ENCODE measurements at places on chromosomes 1 and 21.

- no peak for DNase-seq
Observed at GRCh38 chr1:196142111-196142640, 466.1 kb downstream of the KCNT2 start.

GRCh38 chr1:19493547-19493946, 8.2 kb upstream of the CAPZB start:
- DNase-seq = no peak

DNA sequence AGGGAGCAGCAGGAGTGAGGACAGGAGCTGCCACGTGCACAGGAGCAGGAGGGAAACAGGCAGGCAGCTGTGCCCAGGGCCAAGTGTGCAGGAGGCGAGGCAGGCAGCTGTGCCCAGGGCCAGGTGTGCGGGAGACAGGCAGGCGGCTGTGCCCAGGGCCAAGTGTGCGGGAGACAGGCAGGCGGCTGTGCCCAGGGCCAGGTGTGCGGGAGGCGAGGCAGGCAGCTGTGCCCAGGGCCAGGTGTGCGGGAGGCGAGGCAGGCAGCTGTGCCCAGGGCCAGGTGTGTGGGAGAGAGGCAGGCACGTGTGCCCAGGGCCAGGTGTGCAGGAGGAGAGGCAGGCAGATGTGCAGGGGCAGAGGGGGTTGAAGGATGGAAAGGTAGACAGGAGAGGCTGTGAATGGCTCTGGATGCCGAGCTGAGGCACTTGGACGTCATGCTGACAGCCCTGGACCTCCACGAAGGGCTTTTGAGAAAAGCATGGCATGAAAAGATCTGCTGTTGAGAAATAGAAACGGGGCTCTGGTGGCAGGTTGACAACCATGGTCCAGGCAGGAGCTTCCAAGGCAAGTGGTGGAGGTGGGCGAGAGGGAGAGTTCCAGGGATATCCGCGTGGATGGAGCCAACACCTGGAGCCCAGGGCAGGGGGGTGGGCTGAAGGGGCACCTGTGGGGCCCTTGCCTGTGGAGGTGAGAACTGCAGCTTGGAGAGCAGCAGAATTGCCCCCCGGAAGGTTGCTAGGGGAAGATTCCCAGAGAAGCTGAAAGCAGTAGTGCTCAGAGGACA, 19.1 kb upstream of the NPHP4 start:
- no peak for DNase-seq

DNA sequence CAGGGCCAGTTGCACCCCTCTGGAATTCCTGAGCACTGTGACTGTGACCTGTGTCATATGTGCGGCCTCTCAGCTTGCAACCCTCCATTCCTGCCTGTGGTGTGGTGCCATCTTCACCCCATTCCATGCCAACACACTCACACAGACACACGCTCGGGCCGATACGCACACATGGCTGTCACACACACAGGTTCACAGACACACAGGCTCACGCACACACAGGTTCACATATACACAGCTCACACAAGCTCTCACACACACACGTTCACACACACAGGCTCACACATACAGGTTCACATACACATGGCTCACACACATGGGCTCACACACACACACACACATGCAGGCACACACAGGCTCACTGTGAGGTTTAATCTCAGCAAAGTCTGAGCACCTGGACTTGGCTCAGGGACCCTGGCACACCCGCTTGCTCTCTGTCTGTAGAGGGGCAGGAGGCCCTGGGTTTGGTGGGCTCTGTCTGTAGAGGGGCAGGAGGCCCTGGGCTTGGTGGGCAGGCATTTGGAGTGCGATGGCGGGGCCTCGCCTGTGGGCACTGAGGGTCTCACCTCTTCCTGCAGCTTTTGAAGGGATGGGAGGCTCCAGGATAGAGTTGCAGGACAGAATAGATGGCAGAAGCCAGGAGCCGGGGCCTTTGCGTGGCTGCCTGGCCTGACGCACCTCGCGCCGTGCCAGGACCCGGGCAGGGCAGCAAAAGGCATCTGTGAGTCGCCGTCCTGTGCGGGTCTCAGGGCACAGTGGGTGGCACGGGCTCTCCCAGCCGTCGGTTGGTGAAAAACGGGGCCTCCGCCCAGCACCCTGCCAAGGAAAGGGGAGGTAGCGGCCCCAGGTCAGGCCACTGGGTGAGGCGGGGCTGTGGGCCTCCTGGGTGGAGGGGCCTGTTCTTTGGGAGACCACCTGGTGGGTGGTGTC, 17.1 kb downstream of the COL18A1 start:
- DNase-seq = no peak

GRCh38 chr1:207414606-207415108, 39.5 kb upstream of the CR2 start:
- no peak for DNase-seq

DNA sequence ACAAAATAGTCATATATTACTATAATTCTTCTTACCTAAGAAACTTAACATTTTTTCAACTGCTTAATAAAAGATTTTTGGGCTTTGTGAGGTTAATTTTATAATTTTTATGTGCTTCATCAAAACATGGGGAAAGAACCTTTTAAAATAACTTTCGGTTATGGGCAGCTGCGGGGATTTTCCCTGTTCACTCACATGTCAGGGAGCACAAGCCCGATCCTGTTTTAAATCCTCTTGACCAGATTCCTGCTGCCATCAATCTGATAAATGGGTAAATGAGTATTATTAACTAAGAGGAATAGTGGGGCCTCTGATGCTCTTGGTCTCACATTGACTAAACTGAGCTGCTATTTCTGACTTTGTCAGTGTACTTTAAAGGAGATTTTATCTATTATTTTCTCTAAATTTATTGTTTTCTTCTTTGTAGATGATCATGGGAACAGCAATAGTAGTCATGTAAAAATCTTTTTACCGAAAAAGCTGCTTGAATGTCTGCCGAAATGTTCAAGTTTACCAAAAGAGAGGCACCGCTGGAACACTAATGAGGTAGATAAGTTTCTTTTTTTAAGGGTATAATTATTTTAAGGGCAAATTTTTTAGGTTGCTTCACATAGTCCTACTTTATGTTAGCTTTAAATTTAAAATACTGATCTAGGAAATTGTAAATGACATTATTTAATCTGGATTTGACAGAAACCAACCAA, 39.6 kb downstream of the CAMTA1 start:
- no peak for DNase-seq

DNA sequence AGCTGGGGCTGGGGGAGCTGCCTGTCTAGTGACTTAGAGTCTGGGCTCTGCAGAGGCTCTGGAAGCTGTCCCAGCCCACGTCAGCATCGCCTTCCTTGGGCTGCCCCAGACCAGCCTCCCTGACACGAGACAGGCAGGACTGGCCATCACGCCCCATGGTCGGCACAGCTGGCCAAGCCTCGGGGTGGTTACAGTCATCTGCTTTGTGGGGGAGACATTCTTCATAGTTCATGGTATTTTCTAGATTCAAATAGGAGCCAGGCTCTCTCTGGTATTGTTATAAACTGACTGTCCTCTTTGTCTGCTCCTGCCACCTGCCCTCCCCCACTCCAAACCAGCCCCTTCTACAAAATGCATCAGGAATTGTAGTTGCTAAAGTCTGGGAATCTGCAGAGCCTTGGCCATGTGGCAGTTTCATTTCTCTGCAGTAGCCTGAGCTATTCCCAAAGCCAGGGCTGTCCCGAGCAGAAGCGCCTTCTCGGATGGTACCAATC, 29.4 kb downstream of the OLFML2B start:
- no peak for DNase-seq

DNA sequence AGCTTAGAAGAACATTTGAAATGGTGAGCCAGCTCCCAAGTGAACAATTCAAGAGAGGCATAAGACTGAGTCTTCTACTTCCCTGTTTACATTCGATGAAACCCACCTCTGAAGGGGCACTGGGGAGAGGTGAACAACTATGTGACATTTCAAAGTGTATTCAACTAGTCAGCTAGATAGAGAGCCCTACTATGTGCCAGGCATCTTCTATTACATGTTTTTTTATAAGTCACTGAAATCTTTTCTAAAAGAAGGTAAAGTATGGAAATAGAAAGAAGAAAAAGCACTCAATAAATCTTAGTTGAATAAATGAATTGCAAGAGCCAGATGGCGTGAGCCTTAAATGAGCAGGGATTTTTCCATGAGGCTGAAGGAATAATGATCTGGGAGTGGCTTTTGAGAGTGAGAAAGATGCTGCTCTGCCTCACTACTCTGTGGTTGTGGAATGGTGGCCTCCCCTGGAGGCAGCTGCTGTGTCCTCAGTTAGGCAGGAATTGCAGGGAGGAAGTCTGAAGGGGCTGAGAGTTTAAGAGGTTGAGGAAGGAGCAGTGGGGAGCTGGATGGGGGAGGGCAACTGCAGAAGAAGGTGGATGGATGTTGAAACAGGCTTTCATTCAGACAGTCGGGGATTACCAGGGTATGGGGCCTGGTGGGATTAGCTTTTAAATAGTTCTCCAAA, 10.4 kb upstream of the PTPRF start:
- DNase-seq = no peak

DNA sequence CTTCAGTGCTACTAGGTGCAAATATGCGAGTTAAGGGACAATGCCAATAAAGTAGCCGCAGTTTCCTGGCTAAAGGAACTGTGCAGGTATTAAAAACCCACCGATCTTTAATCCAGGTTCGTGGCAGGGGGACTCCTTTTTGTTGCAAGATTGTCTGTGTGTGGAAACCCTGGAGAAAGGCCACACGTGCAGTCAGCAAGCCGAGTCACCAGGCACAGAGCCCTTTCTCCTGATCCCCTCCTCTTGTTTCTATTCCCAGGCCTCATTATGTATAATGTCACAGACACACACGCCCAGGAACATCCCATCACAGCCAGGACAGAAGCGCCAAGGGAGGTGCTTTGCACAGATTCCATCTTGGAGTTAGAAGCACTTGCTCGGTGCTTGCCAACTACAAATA, 528.9 kb downstream of the KIF26B start:
- no peak for DNase-seq

- DNase-seq = no peak
Observed at GRCh38 chr1:182629499-182630096, 25.4 kb upstream of the RGS16 start.

- DNase-seq = no peak
Observed at GRCh38 chr21:36913247-36914169, 53.0 kb downstream of the HLCS start.

DNA sequence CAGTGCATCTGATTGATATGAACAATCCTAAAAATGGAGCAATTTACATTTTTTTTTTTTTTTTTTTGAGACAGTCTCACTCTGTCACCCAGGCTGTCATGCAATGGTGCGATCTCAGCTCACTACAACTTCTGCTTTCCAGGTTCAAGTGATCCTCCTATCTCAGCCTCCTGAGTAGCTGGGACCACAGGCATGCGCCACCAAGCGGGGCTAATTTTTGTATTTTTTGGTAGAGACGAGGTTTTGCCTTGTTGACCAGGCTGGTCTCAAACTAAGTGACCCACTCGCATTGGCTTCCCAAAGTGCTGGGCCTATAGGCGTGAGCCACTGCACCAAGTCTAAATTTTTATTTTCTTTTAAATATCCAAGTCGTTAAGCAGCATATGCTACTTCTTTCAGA, 109.0 kb downstream of the FAF1 start:
- no peak for DNase-seq

- DNase-seq = no peak
Observed at GRCh38 chr21:38649120-38649519, 150.8 kb upstream of the ERG start.

DNA sequence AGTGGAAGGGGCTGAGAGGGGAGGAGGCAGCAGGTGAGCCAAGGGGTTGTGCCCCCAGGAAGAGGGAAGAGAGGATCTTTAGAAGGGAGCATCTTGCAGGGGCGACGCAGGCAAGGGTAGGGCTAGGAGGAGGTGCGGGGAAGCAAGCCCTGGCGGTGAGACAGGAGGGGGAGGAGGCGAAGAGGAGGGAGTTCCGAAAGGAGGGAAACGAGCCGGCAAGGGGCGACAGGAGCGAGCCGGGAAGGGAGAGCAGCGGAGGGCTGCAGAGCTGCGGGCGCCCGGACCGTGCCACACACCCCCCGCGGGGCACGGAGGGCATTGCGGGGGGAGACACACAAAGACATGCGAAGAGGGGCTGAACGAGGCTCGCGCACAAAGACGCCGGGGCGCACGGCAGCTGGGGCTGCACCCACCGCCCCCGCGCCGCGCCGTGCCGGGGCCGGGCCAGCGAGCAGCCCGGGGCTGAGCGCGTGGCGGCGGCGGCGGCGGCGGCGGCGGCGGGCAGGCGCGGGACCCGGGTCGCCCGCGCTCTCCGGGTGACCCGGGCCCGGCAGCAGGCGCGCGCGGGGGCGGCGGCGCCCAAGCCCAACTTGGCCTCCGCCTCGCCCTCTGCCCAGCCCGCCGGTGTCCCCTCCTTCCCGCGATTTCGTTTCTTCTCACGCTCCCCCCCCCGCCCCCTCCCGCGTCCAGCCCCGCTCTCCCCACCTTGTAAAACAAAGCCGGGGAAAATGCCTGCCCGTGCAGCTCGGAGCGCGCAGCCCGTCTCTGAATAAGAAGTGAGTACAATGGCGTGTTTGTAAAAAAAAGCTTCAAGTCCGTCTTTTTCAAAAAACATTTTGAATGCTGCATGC, at the start of gene KCNK2:
Gene KCNK2, plus strand, starts transcription at position 206 of the 851 bp plus-strand sequence. CDS start 649 bp downstream, outside the sequence.
- DNase-seq = no peak

DNA sequence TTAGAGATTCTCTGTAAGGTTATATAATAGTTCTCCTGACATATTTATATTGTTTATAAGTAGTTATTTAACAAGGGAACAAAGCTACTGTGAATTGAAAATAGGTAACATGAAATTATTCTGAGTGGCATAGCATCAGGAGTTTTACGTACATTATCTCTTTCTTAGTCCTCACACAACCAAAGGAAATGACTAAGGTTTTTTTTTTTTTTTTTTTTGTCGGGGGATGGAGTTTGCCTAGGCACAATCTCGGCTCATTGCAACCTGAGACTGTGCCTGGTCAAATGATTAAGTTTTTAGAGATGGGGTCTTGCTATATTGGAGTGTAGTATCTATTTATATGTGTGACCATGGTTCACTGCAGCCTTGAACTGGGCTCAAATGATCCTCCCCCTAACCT, 24.9 kb downstream of the TMED5 start:
- DNase-seq = no peak

GRCh38 chr1:212214325-212214724, 70.9 kb upstream of the PPP2R5A start:
- DNase-seq = no peak

DNA sequence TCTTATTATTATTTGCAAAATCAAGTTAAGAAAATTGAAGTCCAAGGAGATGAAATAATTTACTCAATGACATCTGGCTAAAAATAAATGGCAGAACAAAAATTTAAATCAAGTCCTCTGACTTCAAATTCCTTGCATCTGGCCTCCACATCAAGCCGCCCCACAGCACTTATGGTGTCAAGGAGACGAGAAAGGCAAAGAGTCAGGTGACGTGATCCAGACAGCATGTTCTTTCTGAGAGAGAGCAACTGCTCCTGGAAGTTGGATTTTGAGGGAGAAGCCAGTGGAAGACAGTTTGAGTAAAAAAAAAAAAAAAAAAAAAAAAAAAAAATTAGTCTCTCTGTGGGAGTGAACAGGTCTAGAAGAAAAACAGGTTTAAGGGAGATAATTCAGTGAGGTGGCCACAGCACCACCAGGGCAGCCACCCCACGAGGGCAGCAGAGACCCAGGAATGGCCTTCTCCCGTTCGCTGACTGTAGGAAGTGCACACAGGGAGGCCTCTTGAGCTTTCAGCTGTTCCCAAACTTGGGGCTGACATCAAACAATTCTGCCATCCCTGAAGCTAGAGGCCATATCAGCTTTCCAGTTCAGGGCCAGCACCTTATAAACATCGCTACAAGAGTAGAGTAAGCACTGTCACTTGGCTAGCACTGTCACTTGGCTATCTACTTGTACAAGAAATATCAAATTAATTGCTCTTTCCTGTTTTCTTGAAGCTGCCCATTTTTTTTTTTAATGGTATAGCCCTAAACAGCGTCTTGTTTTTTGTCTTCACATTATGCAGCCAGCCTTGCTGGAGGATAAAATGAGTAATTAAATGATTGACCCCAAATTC, 7.8 kb downstream of the C1orf162 start:
- no peak for DNase-seq
